ENCODE measurements at places on chromosomes 5 and 9. TPM values are rescaled to one million over a fixed set of nuclear protein-coding genes. Genes with fewer than 3 reads are reported as not detected.

CCDC187 gene
- polyA plus RNA-seq, result not detected

GRCh38 chr9:128122809-128123175, 4.7 kb downstream of the PTGES2 start:
- H3K27ac ChIP-seq, result no peak overlapping the region
- H3K4me3 ChIP-seq, result no peak overlapping the region
- peaks cover 28% of the 10 kb centered on the region for H3K4me1 ChIP-seq
- peaks cover 12% of the 10 kb centered on the region for H3K36me3 ChIP-seq
- no peak for DNase-seq
- no peaks in the 10 kb centered on the region for H3K27me3 ChIP-seq

DNA sequence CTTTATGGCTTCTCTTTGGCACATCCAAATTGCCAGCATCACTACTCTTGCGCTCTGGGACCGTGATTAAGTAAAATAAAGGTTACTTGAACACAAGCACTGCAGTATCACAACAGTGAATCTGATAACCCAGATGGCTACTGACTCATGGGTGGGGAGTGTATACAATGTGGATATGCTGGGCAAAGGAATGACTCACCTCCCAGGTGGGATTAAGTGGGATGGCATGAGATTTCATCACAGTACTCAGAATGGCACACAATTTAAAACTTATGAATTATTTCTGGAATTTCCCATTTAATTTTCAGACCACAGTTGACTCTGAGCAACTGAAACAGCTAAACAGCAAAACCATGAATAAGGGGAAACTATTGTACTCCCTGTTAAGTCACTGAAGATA, 4.3 kb downstream of the GFM2 start:
- no peak overlapping the region for H3K4me3 ChIP-seq
- H3K36me3 ChIP-seq, result peaks cover 14% of the 10 kb centered on the region
- peaks cover 25% of the 10 kb centered on the region for H3K4me1 ChIP-seq
- H3K27me3 ChIP-seq, result no peaks in the 10 kb centered on the region
- no peak for DNase-seq
- no peak overlapping the region for H3K27ac ChIP-seq

DNA sequence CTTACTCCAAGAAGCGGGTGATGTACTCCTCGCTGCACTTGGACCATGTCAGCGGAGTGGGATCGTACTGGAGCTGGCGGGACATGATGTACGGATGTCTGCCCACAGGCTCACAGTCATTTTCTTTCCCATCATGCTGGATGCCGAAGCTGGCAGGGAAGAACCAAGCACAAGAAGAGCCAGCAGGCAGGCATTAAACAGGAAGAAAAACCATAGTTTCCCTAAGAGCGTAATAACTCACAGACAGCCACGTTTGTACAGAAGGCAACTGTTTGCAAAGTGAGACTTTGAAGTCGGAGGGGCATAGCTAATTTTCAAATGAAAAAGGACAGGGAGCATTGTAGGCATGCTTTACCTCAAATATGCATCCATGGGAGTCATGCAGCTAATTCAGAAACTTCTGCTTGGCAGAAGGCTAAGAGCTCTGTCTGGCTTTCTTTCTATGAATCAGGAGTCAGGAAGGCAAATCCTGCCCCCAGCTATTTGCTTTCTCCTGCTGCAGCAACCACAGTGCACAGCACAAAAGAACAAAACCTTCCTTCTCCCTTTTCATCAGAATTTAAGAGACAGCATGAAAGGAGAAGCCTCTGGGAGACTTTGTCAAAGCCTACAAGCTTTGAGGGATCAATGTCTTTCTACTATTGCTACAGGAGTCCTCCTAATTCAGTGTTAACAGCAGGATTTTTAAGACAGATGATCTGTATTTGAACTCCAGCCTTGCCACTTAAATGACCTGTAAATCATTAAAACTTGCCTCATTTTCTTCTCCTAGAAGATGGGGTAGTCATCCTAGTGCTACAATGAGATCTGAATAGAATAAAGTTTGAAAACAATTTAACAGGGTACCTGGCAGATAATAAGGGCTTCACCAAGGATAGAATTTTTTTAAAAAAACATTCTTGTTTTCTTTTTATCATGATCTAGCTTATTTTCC, 209.1 kb downstream of the TARS1 start:
- H3K27ac ChIP-seq, result no peak overlapping the region
- H3K4me3 ChIP-seq, result no peak overlapping the region
- H3K4me1 ChIP-seq, result no peaks in the 10 kb centered on the region
- DNase-seq, result no peak
- no peaks in the 10 kb centered on the region for H3K27me3 ChIP-seq
- H3K36me3 ChIP-seq, result no peaks in the 10 kb centered on the region

PCDHB13 gene
- polyA plus RNA-seq, result not detected

DNA sequence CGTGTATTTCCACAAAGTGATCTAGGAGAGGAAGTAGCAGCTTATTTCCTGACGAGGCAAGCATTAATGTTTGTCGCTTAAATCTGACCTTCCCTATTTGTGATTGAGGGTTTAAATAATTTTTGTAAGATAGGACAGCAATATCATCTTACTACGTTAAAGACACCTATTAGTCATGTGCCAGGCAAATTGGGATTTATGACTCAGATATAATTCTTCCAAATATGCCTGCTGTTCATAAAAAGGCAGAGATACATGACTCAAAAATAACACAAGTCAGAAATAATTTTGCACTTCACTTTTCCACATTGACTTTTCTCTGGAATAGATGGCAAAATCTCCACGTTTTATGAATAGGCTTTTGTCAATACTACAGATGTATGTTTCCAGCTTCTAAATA, 43.0 kb upstream of the CDH12 start:
- H3K4me1 ChIP-seq, result no peaks in the 10 kb centered on the region
- no peak overlapping the region for H3K27ac ChIP-seq
- H3K4me3 ChIP-seq, result no peak overlapping the region
- no peak for DNase-seq
- no peaks in the 10 kb centered on the region for H3K27me3 ChIP-seq

- H3K27me3 ChIP-seq, result no peaks in the 10 kb centered on the region
- no peak overlapping the region for H3K4me3 ChIP-seq
- no peaks in the 10 kb centered on the region for H3K36me3 ChIP-seq
These were observed 142.5 kb upstream of the RETREG1 start for GRCh38 chr5:16759147-16759773.

REEP2 gene
- 0.57 TPM for polyA plus RNA-seq

DNA sequence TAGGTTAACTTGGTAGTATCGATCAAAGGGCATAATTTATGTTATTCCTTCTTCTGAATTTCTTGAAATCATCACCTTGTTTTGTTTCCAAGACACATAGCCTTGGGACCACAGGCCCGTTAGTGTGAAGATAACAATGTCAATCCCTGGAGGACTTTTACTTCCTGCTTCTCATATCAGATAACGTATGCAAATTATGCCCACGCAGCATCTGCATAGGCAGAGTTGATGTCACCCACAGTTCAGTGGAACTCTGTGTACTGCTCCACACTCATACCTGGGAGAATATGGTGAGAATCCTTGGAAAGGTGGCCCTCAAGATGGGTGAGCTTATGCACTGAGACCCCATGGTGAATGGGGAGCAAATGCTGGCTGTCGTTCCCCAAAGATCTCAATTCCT, 95.0 kb downstream of the CFAP90 start:
- no peaks in the 10 kb centered on the region for H3K36me3 ChIP-seq
- DNase-seq, result no peak
- no peaks in the 10 kb centered on the region for H3K4me1 ChIP-seq
- H3K27ac ChIP-seq, result no peak overlapping the region

DNA sequence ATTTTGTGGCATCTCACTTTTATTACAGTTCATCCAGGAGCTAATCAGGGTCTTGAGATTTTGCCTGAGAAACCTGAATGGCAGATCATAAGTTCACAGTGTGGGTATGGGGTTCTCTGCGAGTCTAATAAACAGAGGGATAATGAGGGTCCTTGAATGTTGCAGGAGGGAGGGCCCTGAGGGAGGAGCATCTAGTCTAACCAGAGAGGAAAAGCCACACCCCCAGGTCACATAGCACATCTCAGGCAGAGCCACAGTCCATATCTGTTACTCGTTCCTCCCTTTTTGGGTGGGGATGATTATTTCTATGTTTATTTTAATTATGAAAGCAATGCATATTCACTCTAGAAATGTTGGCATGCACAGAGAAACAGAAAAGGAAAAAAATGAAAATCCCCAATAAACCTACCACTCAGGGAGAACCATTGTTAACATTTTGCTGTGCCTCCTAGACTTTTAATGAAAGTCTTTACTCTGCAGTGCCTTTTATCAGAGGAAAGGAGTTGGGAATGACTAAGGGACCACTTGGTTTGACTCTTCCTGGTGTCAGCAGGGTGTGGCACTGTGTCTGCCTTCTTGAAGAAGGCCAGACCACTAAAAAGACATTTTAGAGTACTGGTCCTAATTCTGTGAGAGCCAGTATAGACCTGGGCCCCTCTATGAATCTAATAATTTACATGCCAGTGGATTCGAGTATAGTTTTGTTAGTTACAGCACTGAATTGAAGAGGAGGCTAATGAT, 2.8 kb downstream of the GALNT12 start:
- H3K27me3 ChIP-seq, result no peaks in the 10 kb centered on the region
- no peaks in the 10 kb centered on the region for H3K36me3 ChIP-seq
- no peak for DNase-seq
- no peak overlapping the region for H3K27ac ChIP-seq
- H3K4me1 ChIP-seq, result peaks cover 17% of the 10 kb centered on the region

GFI1B gene
- polyA plus RNA-seq, result not detected

DNA sequence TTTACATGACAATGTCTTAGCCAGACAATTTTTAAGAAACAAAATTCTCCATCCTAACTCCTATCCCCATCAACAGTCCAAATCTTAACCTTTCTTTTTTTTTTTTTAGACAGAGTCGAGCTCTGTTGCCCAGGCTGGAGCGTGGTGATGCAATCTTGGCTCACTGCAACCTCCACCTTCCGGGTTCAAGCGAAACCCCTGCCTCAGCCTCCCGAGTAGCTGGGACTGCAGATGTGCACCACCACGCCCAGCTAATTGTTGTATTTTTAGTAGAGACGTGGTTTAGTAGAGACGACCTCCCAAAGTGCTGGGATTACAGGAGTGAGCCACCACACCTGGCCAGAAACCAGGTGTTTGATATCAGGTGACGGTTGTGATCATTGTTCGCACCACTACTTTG, 10.2 kb downstream of the ABL1 start:
- no peak overlapping the region for H3K27ac ChIP-seq
- no peaks in the 10 kb centered on the region for H3K27me3 ChIP-seq
- DNase-seq, result no peak

DNA sequence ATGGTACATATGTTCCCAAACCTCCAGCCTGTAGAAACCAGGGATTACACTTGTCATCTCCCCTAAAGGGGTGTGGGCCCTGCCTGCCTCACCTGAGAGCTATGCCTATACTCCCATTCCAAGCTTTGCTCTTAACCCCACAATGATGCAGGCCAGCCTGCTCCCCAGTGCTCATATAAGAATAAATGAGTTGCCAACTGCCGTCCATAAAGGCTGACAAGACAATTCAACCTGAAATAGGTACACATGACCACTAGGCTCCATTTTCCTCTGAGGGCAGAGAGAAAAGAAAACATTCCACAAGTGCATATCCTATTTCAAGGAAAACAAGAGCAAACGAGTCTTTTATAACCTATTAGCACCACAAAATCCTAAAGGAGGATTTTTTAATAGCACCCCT, 28.4 kb downstream of the SKP1 start:
- peaks cover 69% of the 10 kb centered on the region for H3K36me3 ChIP-seq
- H3K4me1 ChIP-seq, result peaks cover 41% of the 10 kb centered on the region
- DNase-seq, result no peak
- H3K27ac ChIP-seq, result no peak overlapping the region

KLF9 gene
- polyA plus RNA-seq, result 4.1 TPM

DNA sequence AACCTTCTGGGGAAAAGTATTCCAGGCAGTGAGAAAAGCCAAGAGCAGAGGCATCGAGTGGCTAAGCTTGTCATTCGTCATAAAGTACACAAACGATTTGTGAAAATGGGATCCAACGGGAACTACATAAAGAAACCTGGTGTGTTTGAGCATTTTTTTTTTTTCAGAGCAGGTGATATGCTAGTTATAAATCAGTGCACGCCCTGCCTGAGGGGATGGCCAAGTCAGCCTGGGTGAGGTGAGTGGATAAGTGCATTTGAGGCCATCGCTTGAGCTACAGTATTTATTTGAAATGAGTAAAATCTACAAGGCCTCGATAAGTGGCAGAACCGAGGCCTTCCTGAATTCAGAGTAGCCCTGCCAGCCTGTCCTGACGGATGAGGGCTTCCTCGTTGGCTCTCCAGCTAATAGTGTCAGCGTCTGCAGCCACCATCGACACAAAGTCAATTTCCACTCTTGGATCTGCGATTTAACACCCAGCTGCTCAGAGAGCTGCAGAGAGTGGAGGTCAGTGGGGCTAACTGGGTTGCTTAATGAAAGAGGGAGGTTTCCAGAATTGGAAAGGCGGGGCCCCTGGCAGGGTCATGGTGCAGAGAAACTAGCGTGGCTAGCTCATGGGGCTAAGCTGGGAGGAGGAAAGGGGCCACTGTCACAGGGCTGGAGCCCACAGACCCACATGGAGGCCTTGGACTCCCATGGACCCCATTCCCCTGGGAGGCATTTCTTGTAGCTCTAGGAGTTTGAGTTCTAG, 27.3 kb downstream of the PPARGC1B start:
- H3K27ac ChIP-seq, result no peak overlapping the region
- no peaks in the 10 kb centered on the region for H3K4me1 ChIP-seq
- H3K4me3 ChIP-seq, result no peak overlapping the region
- no peak for DNase-seq

GRCh38 chr5:98095072-98095471, 678.4 kb upstream of the RGMB start:
- H3K4me3 ChIP-seq, result no peak overlapping the region
- H3K27me3 ChIP-seq, result no peaks in the 10 kb centered on the region
- no peak overlapping the region for H3K27ac ChIP-seq
- no peaks in the 10 kb centered on the region for H3K36me3 ChIP-seq
- DNase-seq, result no peak

Data from CD4-positive, alpha-beta memory T cell (primary cell).